ENCODE measurements at places on chromosomes 11 and 22.

GRCh38 chr11:111209543-111210355, 35.8 kb upstream of the POU2AF2 start:
- DNase-seq, result no peak

DNA sequence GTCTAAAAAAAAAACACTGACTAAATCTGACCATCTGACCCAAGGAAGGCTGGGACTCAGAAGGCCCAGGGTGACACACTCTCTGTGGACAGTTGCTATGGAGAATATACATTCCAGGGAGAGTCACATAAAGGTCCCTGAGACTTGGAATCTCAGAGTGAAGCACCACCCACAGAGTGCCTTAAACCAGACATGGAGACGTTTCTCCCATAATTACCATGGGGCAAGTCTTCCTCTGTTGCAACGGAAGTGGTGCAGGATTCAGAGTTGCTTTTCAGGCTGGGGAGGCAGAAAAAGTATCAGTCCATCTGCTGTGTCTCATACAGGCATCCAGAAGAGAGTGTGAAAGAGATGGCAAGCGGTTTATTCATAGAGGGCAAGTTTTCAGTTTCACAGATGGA, 58.7 kb upstream of the SLN start:
- DNase-seq, result no peak

- DNase-seq, result no peak
Observed at GRCh38 chr11:121589946-121590537, 137.3 kb upstream of the SORL1-AS1 start.

DNA sequence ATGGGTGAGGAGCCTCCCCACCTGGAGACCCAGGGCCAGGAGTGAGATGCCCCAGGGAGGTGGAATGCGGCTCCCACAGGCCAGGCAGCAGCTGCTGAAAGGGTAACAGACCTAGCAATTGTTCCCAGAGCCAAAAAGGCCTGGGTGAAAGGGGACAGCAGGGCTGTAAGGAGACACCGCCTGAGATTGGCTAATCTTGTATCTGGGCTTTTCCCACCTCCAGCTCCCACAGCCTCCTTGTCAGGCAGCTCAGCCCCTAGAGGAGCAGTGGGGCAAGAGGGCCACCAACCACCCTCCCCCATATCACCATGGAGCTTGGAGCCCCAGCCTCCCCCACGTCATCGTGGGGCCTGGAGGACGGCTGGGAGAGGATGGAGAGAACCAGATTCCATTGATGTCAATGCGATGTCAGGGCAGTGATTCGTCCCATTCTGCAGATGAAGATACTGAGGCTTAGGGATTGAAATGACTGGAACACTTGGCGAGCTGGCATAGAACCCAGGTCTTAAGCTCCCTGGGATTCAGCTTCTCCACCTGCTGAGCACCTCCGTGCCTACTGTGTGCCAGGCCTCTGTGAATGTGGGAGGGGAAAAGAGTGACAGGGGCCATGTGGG, 2.9 kb upstream of the MGAT3 start:
- no peak for DNase-seq

- DNase-seq, result no peak
Observed at GRCh38 chr22:41842996-41843970, 10.4 kb downstream of the SREBF2 start.

GRCh38 chr11:68632802-68633201, 51.5 kb upstream of the GAL start:
- DNase-seq, result peak; percentile 58

GRCh38 chr22:25083056-25083806, 116.4 kb upstream of the CRYBB3 start:
- no peak for DNase-seq

GRCh38 chr11:76653012-76653673, 17.4 kb downstream of the LRRC32 start:
- no peak for DNase-seq

Measured in SK-N-SH (cell line).